ENCODE measurements at places on chromosomes 1 and 21. TPM values are rescaled to one million over a fixed set of nuclear protein-coding genes. Genes with fewer than 3 reads are reported as not detected.

- no peak overlapping the region for H3K4me3 ChIP-seq
- H3K27ac ChIP-seq = no peak overlapping the region
- no peak for DNase-seq
- no peaks in the 10 kb centered on the region for H3K36me3 ChIP-seq
- peaks cover 33% of the 10 kb centered on the region for H3K27me3 ChIP-seq
- no peaks in the 10 kb centered on the region for H3K4me1 ChIP-seq
Measured at GRCh38 chr1:152344438-152344837, 15.4 kb downstream of the FLG2 start.

DNA sequence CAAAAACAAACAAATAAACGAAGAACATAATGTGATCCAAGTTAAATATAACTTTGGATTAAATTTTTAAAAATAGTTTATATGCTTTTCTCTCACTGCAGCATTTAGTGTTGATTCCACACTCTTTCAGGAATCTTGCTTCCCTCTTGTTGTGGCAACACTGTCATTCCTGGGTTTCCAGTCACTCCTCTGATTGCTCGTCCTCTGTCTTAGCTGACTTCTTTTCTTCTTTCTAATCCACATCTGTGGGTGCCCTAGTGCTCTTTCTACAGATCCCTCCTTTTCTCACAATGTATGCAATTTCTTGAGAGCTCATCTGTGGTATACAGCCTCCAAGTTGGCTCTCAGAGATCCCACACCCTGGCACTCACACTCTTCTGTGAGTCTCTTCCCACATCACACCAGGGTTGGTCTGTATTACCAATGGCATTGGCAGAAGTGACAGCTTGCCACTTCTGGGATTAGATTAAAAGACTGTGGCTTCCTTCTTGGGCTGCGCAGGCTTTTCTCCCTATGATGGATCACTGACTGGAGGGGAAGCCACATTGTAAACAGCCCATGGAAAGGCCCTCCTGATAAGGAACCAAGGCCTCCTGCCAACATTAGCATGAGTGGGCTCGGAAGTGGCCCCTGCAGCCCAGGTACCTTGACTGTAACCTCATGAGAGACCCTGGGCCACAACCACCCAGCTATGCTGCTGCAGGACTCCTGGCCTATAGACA, 11.5 kb upstream of the MYOC start:
- no peak for DNase-seq
- H3K27me3 ChIP-seq = no peaks in the 10 kb centered on the region
- H3K4me3 ChIP-seq = no peak overlapping the region
- no peak overlapping the region for H3K27ac ChIP-seq

- H3K27ac ChIP-seq = no peak overlapping the region
- no peak for DNase-seq
- no peaks in the 10 kb centered on the region for H3K27me3 ChIP-seq
Measured at GRCh38 chr1:107532318-107532717, 391.5 kb downstream of the NTNG1 start.

- peaks cover 39% of the 10 kb centered on the region for H3K27me3 ChIP-seq
- no peak overlapping the region for H3K27ac ChIP-seq
- no peak overlapping the region for H3K4me3 ChIP-seq
- no peaks in the 10 kb centered on the region for H3K36me3 ChIP-seq
- no peak for DNase-seq
- no peaks in the 10 kb centered on the region for H3K4me1 ChIP-seq
Measured at GRCh38 chr1:18633422-18634155, 2.9 kb downstream of the PAX7 start.

Gene FAM163A
- total RNA-seq = not detected

Gene OTUD3
- 15.0 TPM for total RNA-seq

Gene PGBD5
- total RNA-seq = 0.27 TPM
